NCI-H1417 (cell line): ENCODE measurements at places on chromosomes 7 and 10.

DNA sequence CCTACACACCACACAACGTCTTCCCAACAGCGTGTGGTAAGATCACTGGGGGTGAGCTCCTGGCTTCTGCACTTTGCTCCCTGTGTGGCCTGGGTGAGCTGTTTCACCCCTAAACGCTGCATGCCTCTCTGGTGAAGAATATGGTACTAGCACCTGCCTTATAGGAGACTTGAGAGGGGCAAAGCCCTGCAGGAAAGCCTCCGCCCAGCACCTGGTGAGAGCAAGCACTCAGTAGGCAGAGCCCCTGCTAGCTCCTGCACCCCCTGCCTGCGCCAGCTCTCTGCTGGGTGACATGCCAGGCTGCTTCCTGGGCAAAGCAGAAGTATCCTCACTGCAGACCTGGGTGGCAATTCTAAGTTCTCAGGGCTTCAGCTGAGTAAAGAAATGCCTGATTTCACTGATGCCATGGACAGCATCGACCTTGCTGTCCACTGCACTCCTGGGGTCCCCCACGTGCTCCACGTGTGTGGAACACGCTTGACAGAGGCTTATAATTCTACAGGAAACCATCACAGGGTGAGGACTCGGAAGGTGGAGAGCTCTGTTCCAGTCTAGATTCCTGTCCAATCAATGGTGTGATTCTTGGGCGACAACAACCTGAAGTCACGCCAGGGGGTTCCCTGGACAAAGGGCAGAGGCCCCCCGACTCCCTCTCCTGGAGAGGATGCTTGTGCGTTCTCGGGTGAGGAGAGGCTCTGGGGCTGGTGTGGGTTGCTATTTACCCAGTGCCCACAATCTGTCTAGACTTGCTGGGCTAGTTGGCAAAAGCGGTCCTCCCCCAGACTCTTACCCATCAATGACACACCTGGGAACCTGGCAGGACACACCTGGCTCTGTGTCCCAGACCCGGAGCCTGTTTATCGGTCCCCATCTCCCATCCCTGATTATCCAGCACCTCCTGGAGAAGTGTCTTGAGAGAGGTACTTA lies 5.0 kb upstream of the CALML5 start:
- DNase-seq: peak; percentile 61

DNA sequence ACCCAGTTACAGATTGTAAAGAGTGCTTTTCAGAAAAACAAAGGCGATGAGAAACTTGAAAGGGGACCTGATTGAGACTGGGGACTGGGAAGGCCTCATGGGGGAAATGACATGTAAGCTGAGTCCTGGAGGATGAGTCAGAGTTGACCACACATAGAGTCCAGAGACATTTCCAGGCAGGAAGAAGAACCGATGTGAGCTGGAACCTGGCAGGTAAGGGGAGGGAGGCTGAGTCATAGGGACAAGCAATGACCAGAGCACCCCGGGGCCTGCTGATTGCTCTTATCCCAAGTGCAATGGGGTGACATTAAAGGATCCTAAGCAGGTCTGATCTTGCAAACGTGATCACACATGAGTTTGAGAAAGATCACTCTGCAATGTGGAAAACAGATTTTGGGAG lies 11.7 kb downstream of the TLL2 start:
- no peak for DNase-seq

GRCh38 chr10:109838592-109839244 lies 84.6 kb downstream of the XPNPEP1 start:
- DNase-seq: no peak

DNA sequence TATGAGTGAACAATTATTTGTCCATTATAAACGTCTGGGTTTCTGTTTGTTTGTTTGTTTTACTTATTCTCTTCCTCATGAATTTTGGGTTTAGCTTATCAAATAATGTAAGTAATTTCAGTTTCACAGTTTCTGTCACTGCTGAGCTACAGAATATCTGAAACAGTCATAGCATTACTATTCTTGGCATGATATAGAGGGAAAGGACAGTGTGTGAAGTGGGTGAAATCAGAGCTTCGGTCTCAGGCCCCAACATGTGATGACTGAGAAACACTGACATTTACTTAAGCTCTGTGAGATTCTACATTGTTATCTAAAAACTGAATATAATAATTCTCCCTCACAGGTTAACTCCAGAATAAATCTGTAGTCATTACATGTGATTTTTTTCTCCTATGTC lies 8.8 kb upstream of the OR6V1 start:
- DNase-seq: no peak

- DNase-seq: no peak
Measured at GRCh38 chr7:137587326-137587725, 243.8 kb upstream of the PTN start.

DNA sequence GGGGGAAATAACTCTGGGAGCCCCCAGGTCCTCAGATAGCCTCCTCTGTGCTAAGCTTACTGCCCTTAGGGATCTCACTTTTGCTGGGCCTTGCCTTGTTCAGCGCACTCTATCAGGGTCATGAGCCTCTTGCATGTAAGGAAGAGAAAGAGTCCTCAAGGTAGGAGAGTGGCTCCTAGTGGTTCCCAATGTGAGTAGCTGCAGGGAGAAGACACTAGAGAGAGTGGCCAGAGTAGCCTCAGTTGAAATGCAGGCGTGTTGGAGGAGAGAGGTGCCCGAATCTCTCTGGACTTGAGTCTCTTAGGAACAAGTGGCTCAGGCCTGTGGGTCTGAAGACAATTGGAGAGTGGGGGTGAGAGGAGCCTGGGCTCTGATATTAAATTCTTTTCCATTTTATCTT lies 94.3 kb upstream of the SORCS3 start:
- no peak for DNase-seq

DNA sequence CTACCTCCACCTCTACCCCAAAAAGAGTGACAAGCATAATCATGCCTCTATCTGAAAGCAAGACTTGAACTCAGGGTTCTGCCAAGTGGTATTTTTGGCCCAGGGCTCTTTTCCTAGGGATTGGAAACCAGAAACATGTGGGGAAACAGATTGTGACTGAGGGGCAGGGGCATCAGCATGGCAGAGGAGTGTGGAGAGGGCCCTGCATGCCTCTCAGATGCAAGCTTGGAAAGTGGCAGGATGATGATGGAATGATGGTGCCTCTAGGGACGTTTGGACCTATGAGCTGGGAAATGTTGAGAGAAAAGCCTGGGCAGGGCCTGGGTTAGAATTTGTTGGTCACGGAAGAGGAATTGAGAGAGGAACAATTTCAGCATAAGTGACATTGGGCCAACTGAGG lies 78.4 kb upstream of the LEP start:
- no peak for DNase-seq

GRCh38 chr7:1103009-1103788 lies 15.3 kb downstream of the GPER1 start:
- no peak for DNase-seq

DNA sequence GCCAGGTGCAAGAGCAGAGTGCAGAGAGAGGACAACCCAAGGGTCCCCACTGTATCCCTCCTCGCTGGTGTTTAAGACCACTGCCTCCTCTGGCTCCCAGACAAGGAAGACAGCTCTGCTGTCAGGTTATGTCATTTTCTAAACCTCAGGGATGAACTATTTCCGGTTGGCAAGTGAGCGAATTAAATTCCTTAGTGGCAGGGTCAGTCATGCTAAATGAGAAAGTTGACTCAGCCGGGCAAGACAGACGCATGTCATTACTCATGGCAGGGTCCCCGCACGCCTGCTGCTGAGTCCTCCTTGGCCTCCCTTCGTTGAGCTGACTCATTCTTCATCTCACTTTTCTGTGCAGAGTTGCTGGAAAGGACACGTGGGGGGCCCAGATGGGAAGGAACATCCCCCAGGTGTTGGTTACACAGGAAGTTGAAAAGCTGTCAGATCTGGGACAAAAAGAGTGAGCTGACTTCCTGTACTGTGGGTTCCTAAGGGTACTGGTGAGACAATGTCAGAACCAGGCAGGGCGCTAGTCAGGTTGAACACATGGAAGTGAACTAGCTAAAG lies 47.1 kb upstream of the UCN3 start:
- no peak for DNase-seq

DNA sequence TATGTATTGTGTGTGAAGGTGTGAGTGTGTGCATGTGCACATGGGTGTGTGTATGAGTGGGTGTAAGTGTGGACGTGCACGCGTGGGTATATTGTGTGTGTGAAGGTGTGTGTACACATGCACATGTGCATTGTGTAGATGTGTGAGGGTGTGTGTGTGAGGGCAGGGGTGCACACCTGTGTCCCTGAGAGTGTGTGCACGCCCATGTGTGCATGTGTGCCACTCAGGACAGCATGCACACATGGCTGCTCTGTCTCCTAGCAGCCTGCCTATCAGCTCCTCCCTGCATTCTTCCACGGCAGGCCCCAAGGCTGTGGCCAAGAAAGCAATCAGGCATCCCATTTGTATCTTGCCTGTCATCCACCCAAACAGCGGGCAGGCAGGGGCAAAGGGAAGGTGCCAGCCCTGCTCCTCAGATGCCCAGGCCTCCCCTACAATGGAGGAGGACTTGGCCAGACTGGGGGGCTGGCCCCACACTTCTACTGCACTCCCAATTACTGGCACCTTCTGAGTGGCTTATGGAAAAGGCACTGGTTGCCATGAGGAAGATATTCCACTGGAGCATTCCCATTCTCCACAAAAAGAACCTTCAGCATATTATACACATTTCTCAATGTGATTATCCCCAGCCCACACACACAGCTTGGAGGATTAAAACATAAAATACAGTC lies 380.4 kb upstream of the ZMIZ1 start:
- DNase-seq: no peak

GRCh38 chr10:33612551-33612950 lies 278.1 kb upstream of the NRP1 start:
- DNase-seq: no peak
